ENCODE measurements at places on chromosomes 6 and 20.

- DNase-seq: no peak
Measured at GRCh38 chr6:143357152-143357551, 93.3 kb downstream of the ADAT2 start.

- no peak for DNase-seq
Measured at GRCh38 chr6:151675746-151676459, 131.6 kb upstream of the ESR1 start.

- no peak for DNase-seq
Measured at GRCh38 chr6:2641044-2641725, 109.5 kb downstream of the MYLK4 start.

DNA sequence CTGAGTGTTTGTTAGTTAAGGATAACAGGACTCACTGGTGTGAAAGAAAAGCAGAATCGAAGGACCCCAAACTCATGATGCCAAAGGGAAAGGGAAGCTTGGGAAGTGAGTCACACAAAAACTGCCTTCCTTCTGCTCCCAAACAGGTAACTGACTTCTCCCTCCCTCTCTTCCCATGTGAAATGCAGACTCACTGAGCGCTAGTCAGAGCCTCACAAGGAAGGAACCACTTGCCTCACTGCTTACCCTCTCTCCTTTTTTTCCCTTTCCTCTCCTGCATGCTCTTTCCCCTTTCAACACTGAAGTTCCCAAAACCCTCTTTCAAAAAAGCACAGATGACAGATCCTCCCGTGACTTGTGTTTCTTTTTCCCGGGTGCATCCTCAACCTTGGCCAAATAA lies 56.4 kb downstream of the LYRM4 start:
- no peak for DNase-seq

DNA sequence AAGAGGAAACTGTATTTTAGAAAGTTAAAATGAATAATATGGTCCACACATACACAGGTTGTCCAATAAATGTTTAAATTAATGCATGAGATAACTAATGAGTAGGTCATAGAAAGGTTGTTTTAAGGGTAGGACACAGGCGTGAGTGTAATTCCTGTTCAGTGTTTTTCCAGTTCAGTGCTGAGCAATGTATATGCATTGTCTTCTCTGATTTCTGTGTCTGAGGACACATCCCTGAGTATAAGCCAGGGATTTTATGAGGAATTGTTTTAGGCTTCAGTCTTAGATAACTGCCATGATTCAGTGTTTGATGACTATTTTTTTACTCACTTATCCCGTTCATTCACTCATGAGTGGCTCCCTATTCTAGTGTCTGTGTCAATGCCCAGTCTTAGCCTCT lies 298.5 kb upstream of the TBX18 start:
- no peak for DNase-seq
